ENCODE measurements at places on chromosomes 16 and 17. TPM values are rescaled to one million over a fixed set of nuclear protein-coding genes. Genes with fewer than 3 reads are reported as not detected.

DNA sequence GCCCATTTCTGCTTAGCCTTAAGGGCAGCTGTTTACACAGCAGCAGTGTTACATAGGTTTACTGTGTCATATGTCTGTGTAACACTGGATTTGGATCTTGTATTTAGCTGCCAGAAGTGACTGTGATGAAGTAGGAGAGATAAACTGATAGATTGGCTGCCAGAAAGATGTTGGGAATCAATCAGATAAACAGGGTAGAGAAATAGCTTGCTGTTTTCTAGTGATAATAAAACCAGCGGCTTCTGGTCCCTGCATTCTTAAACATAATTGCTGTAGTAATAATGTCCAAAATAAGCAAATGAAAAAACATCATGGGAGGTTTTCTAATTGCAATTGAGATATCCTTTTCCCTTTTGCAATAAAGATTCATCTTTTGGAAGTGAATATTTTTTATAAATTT lies 68.7 kb downstream of the AATF start:
- H3K27me3 ChIP-seq: no peaks in the 10 kb centered on the region
- no peak for DNase-seq
- no peak overlapping the region for H3K4me3 ChIP-seq
- no peak overlapping the region for H3K27ac ChIP-seq

DNA sequence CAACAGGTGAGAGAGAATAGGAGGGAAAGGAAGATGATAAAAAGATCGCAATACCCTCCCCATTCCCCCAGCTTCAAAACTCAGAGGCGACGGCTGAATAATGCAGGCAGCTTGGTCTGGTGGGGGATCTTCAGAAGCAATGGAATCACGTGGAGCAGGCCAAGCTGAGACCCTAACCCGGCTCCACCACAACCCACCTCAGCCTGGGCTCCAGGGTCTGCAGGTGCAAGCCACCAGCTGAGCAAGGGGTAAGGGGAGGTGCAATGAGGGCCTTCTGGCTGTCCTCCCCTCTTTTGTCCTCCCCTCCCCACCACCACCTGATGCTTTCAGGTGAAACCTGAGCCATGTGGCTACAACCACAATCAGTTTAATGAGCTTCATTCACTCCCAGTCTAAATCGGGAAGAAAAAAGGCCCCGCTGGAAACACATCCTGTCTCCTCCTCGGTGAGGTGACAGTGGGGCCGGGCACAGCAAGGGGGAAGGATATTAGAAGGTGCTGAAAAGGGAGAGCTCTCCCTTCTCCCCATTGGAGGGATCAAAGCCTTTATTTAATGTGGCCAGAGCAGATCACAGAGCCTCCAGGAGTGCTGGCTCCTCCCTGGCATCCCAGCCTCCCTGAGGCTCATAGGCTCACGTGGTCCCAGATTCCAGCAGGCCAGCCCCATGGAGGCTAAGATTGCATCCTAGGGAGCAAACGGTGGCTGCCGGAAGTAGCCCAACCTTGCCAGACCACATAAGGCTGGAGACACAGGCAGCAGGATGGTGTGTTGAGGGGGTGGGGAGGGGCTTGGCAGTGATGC lies 261.0 kb downstream of the SOX9 start:
- H3K4me3 ChIP-seq: no peak overlapping the region
- H3K4me1 ChIP-seq: no peaks in the 10 kb centered on the region
- no peak for DNase-seq
- no peak overlapping the region for H3K27ac ChIP-seq
- no peaks in the 10 kb centered on the region for H3K27me3 ChIP-seq

DNA sequence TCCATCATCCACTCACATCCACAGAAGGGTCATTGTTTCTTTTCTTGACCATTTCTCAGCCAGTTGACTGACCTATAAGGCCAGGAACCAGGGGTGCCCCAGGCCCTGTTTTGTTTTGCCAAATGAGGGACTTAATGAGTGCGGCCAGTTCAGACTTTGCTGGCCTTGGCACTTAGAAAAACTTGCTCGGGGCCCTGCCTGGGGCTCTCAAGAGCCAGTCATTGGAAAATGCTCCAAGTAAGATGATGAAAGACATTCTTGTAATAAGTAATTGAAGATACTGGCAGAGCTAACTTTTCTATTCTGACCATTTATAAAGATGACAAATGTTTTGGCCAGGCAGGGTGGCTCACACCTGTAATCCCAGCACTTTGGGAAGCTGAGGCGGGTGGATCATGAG lies 29.0 kb upstream of the CLEC18B start:
- H3K27ac ChIP-seq: no peak overlapping the region
- peaks cover 3% of the 10 kb centered on the region for H3K36me3 ChIP-seq
- DNase-seq: no peak
- H3K4me1 ChIP-seq: no peaks in the 10 kb centered on the region

DNA sequence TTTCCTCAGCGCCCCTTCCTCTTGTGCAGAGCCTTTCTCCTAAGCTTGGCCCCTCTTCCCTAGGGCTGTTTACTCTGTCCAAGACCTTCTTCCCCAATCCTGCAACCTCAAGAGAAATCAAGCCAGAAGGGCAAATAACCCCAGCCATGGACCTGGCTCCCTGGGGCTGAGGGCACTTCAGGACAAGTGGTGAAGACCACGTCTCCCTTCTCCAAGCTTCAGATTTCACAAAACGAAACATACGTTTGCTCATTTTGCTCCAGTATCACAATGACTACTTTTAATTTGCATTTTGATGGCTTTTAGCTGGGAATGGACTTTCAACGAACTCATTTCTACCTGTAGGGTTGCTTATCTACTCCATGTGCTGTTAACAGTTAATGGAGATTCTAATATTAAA lies 139.8 kb upstream of the CACNG5 start:
- H3K4me1 ChIP-seq: no peaks in the 10 kb centered on the region
- no peaks in the 10 kb centered on the region for H3K27me3 ChIP-seq
- no peak overlapping the region for H3K27ac ChIP-seq
- peaks cover 6% of the 10 kb centered on the region for H3K36me3 ChIP-seq

GRCh38 chr16:12548270-12548983 lies 255.3 kb downstream of the CPPED1 start:
- H3K4me3 ChIP-seq: no peak overlapping the region
- DNase-seq: no peak
- no peak overlapping the region for H3K27ac ChIP-seq
- H3K27me3 ChIP-seq: no peaks in the 10 kb centered on the region

GRCh38 chr17:27577884-27578717 lies 52.9 kb upstream of the LGALS9 start:
- no peak overlapping the region for H3K27ac ChIP-seq
- H3K4me3 ChIP-seq: no peak overlapping the region
- DNase-seq: no peak
- no peaks in the 10 kb centered on the region for H3K4me1 ChIP-seq
- no peaks in the 10 kb centered on the region for H3K27me3 ChIP-seq

DNA sequence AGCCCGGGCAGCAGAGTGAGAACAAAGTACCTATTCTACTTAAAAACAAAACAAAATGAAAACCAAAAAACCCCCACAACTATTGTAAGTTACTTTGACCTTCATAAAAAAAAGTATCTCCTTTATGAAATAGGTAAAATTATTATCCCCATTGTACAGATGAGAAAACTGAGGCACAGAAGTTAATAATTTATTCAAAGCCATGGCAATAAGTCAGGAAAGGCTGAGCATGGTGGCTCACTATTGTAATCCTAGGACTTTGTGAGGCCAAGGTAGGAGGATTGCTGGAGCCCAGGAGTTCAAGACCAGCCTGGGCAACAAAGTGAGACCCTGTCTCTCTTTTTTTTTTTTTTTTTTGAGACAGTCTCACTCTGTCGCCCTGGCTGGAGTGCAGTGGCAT lies 30.5 kb downstream of the FCSK start:
- no peak overlapping the region for H3K4me3 ChIP-seq
- H3K36me3 ChIP-seq: no peaks in the 10 kb centered on the region
- no peak for DNase-seq
- no peak overlapping the region for H3K27ac ChIP-seq

- no peaks in the 10 kb centered on the region for H3K27me3 ChIP-seq
- no peaks in the 10 kb centered on the region for H3K4me1 ChIP-seq
- H3K27ac ChIP-seq: no peak overlapping the region
- no peak for DNase-seq
These were observed 29.0 kb downstream of the WDR45B start for GRCh38 chr17:82619211-82619610.

DNA sequence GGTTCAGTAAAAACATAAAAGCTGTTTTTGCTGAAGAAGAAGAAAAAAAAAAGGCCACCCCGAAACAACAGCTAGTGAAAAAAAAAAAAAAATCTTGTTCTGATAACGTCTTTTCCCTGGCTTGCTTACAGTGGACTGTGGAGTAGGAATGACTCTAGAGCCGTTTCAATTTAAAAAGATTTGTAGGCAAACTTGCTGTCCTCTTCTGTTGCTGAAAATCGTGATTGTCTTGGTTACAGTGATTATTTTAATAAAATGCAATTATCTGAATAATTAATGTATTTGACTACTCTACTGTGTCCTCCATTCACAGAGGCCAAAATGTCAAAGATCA lies 190.6 kb upstream of the TBX2 start:
- H3K27me3 ChIP-seq: no peaks in the 10 kb centered on the region
- no peak for DNase-seq
- peaks cover 3% of the 10 kb centered on the region for H3K4me1 ChIP-seq
- H3K27ac ChIP-seq: no peak overlapping the region
- no peak overlapping the region for H3K4me3 ChIP-seq

- H3K4me3 ChIP-seq: no peak overlapping the region
- no peaks in the 10 kb centered on the region for H3K4me1 ChIP-seq
- H3K27me3 ChIP-seq: no peaks in the 10 kb centered on the region
- H3K36me3 ChIP-seq: no peaks in the 10 kb centered on the region
- no peak overlapping the region for H3K27ac ChIP-seq
These were observed 74.2 kb upstream of the MED9 start for GRCh38 chr17:17402558-17402957.

DNA sequence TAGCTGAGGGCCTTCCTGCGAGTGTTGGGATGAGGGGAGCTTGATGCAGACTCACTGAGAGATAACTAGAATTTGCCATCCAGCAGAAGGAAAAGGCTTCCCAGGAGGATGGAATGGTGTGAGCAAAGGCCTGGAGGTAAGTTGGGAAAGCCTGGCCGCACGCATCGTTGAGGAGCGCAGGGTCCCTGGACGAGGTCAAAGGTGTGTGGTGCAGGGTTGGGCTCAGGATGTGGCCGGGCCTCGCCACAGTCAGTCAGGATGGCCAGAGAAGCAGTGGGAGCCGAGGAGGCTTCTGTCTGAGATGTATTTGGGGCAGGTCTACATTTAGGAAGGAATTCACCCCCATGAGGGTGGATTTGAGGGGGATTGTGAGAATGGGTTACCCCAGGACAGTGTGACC lies 16.4 kb downstream of the DRC3 start:
- H3K27me3 ChIP-seq: no peaks in the 10 kb centered on the region
- H3K4me3 ChIP-seq: no peak overlapping the region
- DNase-seq: no peak
- H3K36me3 ChIP-seq: no peaks in the 10 kb centered on the region

- peak overlapping the region; percentile 65 for H3K4me3 ChIP-seq
- H3K27ac ChIP-seq: peak overlapping the region; percentile 65
- H3K27me3 ChIP-seq: no peaks in the 10 kb centered on the region
- H3K36me3 ChIP-seq: no peaks in the 10 kb centered on the region
- H3K4me1 ChIP-seq: no peaks in the 10 kb centered on the region
- DNase-seq: no peak
These were observed 669 bp downstream of the RNF167 start for GRCh38 chr17:4940555-4941318.

Gene KRTAP1-5
- not detected for polyA plus RNA-seq

Gene GNAO1
- polyA plus RNA-seq: 0.63 TPM

Gene TEKT5
- not detected for polyA plus RNA-seq

Gene ICAM2
- polyA plus RNA-seq: 3.9 TPM

Data from aorta (tissue), 5 donors.